Activated T-helper 1 cell treated with anti-CD3 and anti-CD28 coated beads, Interleukin-2, amount 50 U/mL, for 16 hours (primary cell): ENCODE measurements at places on chromosomes 6 and 20.

GRCh38 chr20:62820208-62820961, 3.5 kb downstream of the COL9A3 start:
- DNase-seq, result no peak

- no peak for DNase-seq
Observed at GRCh38 chr6:65979120-65979519, 272.1 kb upstream of the EYS start.

GRCh38 chr6:136613477-136613876, 63.3 kb upstream of the MAP7 start:
- DNase-seq, result no peak

GRCh38 chr6:18317850-18318249, 53.5 kb upstream of the DEK start:
- no peak for DNase-seq

DNA sequence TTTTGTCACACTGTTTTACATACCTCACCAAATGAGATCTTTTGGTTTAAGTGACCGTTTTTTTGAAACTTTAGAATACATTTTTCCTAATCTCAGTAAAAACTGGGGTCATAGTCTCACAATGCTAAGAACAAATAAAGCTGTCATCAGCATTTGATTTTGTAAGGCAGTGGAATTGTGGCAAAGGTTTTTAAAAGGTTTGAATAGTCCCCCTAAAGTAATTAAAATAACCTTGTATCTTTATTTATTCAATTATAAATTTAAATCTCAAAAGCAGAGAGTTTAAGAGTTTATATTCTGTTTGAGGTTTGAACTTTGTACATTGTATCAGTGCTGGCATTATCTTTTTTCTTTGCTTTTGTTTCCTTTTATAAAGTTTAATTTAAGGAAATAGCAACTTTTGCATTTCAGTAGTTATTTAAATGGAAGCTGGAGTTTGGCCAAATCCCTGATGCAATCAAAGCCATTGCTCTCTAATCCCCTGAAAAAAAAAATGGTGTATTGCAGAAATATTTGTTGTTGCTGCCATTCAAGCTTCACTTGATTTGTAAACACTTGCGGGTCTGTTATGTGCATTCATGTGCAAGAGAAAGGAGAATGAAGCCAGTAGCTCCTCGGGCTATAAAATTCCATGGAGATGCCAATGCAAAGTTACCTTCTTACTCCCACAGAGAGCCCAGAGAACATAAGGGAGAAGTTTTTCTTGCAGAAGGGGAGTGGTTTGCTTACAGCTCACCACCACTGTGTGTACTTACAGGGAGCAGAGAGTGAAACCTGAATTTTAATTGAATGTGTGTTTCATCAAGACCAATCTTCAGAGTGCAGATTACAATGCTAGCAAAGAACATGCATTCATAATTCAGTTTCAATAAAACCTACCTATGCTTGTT, 391.8 kb downstream of the ARHGAP18 start:
- no peak for DNase-seq

DNA sequence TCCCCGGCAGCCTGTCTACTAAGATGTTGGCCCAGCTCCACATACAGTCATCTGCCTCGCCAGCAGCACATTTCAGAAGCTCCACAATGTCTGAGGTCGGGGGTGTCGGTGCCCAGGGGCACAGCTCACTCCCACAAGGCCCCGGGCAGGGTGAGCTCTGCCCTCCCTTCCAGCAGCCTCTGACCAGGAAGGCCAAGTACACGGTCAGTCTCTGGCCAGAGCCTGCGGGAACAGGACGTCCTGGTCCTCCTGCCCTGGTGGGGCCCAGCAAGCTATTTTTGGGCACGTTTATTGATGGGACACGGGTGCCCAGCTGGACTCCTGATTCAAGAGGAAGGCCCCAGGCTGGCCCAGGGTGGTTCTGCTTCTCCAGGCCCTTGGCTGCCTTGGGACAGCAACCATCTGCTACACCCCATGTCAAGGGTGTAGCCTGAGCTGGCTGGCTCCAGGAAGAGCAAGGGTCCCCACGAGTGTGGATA, 114.9 kb upstream of the PTPN1 start:
- DNase-seq, result no peak

GRCh38 chr20:63261060-63261794, 7.0 kb upstream of the NKAIN4 start:
- DNase-seq, result no peak
